D341Med (cell line): ENCODE measurements at places on chromosomes 5 and 9.
A peak's percentile ranks its signal among the peaks of the same experiment; 100 is the strongest.

DNA sequence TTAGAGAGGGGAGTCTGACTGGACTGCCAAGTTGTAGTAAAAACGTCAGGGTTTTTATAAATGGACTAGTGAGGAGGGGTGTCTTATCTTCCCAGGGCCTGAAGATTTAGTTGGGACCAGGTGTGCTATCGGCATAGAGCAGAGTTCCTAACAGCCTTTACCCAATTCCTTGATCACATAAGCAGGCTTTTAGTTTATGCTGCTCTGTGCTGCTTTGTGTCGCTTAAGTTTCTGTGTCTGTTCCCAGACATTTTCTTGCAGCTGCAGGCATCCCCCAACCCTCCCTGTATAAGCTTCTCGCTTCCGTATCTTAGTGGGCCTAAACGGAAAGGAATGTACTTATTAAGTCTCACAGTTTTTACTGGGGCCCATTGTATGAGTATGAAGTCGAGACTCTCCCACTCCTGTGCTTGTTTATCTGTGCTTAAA, 2.6 kb upstream of the SMC5 start:
- no peak for DNase-seq

- DNase-seq = no peak
Observed at GRCh38 chr5:150190987-150191386, 1.1 kb downstream of the SLC6A7 start.

- DNase-seq = no peak
Observed at GRCh38 chr9:75845806-75846205, 44.7 kb upstream of the PCSK5 start.

GRCh38 chr9:83043597-83043996, 19.3 kb downstream of the RASEF start:
- no peak for DNase-seq

DNA sequence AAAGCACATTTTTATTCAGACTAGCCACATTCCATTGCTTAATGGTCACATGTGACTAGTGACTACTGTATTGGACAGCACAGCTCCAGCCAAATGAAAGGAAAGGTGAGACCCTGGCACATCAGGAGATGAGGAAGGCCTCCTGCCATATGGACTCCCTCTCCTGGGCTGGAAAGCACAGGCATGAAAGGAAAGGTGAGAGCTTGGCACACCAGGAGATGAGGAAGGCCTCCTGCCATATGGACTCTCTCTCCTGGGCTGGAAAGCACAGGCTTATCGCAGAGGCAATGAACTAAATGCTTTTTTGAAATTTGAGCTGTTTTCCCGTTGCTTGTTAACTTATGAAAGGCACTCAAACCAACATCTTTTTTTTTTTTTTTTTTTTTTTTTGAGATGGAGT, 144.8 kb upstream of the SLC12A2 start:
- DNase-seq = peak; percentile 44

DNA sequence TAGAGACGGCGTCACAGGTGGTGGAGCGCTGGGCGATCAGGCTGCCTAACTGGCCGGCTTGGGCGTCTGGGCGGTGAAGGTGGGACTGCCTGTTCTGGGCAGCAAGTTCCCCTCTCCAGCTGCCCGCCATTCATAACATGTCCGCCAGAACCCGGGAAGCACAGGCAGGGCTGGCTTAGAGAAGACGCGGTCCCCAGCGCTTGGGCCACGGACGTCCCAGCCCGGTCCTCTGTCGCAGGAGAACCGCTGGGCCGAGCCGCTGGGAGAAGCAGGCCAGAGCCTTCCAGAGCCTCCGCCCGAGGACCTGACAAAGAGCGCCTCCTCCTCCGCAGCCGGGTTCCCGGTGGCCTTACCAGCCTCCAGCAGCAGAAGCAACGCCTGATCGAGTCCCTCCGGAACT, 15.2 kb upstream of the HAND1 start:
- DNase-seq = no peak

DNA sequence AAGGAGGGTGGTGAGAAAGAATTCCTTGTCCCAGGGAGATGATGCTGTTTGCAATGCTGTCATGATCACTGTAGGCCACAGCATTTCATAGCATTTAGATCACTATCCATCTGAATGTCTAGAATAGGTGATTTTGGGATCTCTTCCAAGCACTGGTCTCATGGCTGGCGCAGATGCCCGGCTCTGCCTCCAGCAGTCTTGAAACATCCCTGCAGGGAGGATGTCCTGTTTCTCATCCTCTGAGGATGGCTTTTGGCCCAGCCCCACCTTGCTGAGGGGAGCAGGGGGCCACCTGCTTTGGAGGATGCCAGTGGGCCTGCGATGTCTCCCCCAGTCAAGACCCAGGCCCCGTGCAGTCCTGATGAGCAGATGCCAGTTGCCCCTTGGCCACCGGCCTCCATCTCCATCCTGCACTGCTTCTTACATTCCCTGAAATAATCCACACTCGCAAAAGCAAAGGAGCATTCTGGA, 63.5 kb upstream of the GARNL3 start:
- no peak for DNase-seq

- DNase-seq = peak; percentile 14
Observed at GRCh38 chr9:135330685-135331590, 148.6 kb upstream of the PPP1R26 start.

DNA sequence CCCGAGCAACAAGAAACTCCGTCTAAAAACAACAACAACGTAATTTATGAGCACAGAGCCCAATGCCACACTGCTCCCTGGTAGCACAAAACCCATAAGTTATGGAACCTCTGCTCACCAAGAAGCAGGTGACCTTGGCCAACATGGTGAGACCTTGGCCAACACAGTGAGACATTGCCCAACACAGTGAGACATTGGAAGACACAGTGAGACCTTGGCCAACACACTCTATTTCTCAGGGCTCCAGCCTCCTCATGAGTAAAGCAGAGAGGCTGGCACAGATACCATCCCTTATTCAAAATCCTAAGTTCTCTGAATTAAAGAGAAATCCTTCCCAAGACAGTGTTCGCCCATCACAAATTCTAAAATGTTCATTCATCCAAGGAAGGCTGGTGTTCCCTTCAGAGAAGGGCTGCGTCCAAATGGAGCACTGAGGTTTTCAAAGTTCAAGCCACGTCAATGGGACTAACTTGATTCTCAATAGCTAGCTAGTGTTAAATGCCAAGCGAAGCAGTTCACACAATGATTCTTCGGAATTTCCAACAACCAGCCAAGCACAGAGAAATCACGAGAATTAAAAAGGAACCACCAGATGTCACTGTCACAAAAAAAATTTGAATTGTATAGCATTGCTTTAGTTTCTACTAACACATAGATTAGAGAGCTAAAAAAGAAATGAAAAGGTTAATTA, 29.5 kb downstream of the TTC39B start:
- DNase-seq = no peak

- no peak for DNase-seq
Observed at GRCh38 chr5:76800579-76800978, 18.3 kb upstream of the F2RL1 start.

- no peak for DNase-seq
Observed at GRCh38 chr5:128586848-128587247, 48.8 kb upstream of the FBN2 start.
